ENCODE measurements at places on chromosomes 5 and 9.

GRCh38 chr9:4762886-4763541 lies 22.0 kb upstream of the AK3 start:
- DNase-seq = no peak

GRCh38 chr9:33230756-33231622 lies 9.0 kb upstream of the SPINK4 start:
- DNase-seq = no peak

DNA sequence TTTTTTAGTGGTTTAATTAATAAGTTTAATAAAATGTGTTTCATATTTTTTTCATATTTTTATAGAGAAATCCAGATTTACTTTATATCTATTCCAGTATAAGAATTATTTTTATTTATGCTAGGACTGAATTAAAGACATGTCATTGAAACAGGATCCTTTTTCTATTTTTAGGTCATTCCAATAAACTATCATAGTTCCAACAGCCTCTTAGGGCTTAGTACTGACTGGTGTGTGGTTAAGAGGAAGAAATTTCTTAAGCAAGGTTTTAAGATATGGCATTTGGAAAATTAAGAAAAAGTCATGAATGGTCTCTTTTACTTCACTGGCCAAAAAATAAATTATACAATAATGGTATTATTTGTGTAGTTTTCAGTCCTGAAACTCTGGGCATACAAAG lies 31.2 kb upstream of the PRR16 start:
- no peak for DNase-seq

DNA sequence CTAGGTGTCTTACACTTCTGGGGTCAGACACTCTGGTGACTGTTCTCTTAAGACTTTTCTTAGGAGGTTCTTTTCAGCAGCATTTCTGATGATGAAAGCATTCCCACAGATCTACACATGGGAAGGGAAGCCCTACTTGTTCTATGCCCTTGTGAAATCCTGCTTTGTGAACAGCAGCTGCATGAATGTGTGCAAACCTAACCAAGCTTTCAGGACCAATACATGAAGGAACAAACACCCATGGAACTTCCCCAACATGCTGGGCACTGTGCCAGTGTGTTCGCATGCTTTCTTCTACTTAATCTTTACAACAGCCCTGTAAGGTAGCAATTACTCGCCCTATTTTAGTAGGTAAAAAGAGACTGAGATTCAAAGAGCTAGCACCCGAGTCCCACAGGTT lies 439.9 kb upstream of the KLF4 start:
- DNase-seq = no peak

GRCh38 chr5:154477382-154478223 lies 424 bp downstream of the HAND1 start:
- no peak for DNase-seq

- DNase-seq = no peak
These were observed 595 bp downstream of the PDLIM7 start for GRCh38 chr5:177496727-177497291.

DNA sequence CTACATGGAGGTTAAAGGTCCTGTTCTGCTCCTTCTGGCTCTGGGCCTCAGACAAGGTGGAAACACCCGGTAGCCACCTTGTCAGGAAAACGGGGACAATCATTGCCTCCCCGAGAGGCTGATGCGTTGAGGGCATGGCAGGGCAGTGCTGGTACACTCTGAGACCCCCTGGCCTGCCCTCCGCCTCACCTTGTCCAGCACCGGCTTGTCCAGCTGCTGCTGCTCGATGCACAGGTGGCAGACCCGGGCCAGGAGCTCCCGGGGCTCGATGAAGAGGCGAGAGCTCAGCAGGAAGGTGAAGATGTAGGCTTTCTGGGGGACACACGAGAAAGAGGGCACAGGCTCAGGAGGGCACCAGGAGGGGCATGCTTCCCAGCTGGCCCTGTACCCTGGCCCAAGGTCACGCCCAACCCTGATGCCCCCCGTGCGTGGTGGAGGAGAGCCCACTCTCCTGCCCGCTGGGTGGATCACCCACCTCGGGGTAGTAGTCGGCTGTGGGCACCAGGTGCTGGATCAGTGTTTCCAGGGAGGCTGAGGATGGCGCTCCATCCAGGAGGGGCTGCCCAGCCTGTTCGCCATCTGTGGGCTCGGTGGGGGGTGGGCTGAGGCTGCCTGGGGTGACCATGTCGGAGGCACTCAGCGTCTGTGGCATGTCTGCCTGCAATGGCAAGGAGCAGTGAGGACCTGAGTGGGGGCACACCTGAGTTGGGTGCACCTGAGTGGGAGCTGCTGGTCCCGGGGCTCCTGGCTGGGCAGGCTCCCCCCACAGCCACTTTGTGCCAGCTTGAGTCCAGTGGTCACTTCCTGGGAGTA lies 66.0 kb upstream of the RNF130 start:
- no peak for DNase-seq

GRCh38 chr5:162786234-162786633 lies 651.2 kb upstream of the CCNG1 start:
- no peak for DNase-seq

- DNase-seq = no peak
These were observed 30.4 kb upstream of the NOTCH1 start for GRCh38 chr9:136576269-136576626.

- DNase-seq = no peak
These were observed 99.7 kb upstream of the MAN2A1 start for GRCh38 chr5:109589986-109590385.

DNA sequence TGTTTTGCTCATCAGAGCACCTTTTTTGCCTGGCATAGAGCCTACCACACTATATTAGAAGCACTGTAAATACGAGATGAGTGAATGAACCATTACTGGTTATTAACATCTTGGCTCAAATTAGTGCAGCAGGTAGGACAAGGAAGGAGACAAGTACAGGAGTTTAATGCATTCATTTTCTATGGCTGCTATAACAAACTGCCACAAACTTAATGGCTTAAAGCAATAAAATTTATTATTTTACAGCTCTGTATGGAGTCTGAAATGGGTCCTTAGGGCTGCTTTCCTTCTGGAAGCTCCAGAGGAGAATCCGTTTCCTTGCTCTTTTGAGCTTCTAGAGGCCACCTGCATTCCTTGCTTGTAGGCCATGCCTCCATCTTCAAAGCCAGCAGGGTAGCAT lies 59.1 kb downstream of the PDE6A start:
- no peak for DNase-seq

DNA sequence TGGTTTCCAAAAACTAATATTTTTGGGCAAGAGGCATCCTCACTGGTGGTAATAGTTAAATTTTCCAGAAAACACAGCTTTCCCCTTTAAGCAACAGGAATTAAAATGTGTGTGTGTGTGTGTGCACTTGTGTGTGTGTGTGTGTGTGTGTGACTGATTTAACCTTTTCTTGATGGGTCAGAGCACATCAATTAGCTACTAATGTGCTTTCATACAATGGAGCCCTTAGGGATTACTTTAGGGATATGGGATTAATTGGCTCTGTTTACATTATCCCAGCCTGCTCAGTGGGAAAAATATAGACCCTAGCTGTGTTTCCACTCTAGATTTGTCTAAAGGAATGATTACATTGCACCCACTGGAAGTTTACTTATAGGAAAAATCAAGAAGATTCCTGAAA lies 6.5 kb downstream of the PLCXD3 start:
- DNase-seq = no peak

GRCh38 chr5:178994580-178995340 lies at the start of gene GRM6:
Gene GRM6 (minus strand): TSS chr5:178995320. CDS start chr5:178994944, 376 bp downstream.
- no peak for DNase-seq

- no peak for DNase-seq
These were observed 105.8 kb upstream of the MSX2 start for GRCh38 chr5:174618589-174618988.

- no peak for DNase-seq
These were observed 514.8 kb downstream of the CDK5RAP2 start for GRCh38 chr9:120065151-120065550.

DNA sequence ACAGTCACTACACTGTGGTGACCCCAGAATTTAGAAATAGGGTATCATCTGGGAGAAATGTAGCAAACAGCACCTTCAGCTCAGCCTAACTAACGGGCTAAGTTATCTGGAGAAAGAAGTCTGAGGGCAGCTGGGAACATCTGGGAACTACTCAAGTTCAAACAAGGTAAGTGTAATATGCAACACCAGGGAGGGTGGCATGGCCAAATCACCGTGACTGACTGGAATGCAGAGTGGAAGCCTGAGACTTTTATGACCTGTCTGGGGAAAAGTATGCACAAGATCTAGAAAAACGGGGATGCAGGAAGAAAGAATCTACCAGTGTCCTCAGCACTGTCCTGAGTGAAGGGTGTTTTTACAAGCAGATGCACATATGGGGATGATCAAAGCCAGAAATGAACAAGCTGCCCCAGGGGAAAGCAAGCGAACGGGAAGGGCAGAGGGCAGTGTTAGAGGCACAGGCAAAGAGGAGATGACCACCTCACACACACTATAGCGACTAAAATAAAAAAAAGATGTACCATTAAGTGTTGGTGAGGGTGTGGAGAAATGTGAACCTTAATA lies 59.9 kb downstream of the SERINC5 start:
- no peak for DNase-seq

GRCh38 chr9:72773570-72773969 lies 179.3 kb downstream of the ALDH1A1 start:
- no peak for DNase-seq
